AG08395 (cell line): ENCODE measurements at places on chromosomes 11 and 22.

- no peak for DNase-seq
These were observed 238.4 kb downstream of the BUD13 start for GRCh38 chr11:116534270-116534975.

DNA sequence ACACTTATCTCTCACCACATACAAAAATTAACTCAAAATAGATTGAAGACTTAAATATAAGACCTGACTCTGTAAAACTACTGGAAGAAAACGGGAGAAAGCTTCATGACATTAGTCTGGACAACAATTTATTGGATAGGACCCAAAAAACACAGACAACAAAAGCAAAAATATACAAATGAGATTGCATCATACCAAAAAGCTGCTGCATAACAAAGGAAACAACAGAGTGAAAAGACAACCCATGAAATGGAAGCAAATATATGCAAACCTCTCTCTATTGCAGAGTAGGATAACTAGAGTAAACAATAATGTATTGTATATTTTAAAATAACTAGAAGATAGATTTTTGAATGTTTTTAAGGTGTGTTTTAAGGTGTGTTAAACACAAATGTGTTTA is 11.2 kb downstream of the MRGPRX2 start:
- no peak for DNase-seq

- DNase-seq, result no peak
These were observed 15.5 kb downstream of the C1QTNF6 start for GRCh38 chr22:37172266-37173245.

- no peak for DNase-seq
These were observed 6.7 kb downstream of the SLC25A18 start for GRCh38 chr22:17569971-17570511.

GRCh38 chr11:73344191-73344607 is 32.0 kb upstream of the RELT start:
- DNase-seq, result no peak

GRCh38 chr11:115178705-115179104 is 325.5 kb downstream of the CADM1 start:
- DNase-seq, result no peak

DNA sequence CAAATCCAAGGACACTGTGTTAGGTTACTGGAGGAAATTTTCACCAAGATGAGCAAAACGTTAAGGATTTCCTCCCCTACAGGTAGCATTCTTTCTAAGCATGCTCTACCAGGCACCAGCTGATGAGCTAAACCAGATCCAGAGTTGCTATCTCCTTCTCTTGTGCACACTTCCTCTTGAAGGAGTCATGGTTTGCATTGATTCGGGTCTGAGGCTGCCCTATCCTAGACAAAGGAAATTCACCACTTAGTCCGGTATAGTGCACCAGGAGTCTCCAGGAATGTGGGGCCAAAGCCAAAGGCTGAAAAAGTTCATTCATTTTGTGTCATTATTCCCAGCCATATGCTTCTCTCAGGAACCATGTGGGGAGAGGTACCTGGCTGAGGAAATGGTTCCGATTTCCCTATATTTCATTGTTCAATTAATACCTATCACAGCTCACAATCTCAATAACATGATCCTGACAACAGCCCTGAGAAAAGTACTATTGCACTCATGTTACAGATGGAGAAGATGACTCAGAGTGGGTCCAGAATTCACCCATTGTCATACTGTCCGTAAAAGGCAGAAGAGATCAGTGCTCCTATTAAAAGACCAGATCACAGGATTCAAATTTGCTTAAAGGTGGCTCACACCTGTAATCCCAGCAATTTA is 39.1 kb downstream of the SLC35F2 start:
- DNase-seq, result no peak

- peak; percentile 99 for DNase-seq
These were observed 1.5 kb upstream of the MTFP1 start for GRCh38 chr22:30423959-30424533.

GRCh38 chr11:976431-977160 is 50.9 kb downstream of the AP2A2 start:
- peak; percentile 82 for DNase-seq

DNA sequence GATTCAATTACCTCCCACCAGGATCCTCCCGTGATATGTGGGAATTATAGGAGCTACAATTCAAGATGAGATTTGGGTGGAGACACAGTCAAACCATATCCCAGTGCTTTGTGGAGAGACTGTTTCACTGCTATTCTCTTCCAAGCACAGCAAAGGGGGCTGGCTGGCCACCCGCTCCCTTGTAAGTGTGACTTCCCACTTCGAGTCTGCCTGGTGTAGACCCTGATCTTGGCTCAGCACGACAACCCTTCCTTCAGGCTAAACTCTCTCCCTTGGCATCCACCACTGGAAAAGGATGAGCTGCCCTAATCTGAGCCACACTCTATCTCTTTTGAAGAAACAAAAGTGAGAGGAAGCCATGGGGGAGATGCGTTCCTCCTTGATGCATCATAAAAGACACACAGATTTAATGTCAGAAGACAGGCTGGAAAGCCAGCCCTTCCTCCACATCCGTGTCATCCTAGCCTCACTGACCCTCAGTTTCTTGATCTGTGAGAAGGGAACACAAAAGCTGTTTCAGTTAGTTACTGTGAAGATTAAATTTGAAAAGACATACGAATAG is 64.7 kb upstream of the CDON start:
- no peak for DNase-seq

DNA sequence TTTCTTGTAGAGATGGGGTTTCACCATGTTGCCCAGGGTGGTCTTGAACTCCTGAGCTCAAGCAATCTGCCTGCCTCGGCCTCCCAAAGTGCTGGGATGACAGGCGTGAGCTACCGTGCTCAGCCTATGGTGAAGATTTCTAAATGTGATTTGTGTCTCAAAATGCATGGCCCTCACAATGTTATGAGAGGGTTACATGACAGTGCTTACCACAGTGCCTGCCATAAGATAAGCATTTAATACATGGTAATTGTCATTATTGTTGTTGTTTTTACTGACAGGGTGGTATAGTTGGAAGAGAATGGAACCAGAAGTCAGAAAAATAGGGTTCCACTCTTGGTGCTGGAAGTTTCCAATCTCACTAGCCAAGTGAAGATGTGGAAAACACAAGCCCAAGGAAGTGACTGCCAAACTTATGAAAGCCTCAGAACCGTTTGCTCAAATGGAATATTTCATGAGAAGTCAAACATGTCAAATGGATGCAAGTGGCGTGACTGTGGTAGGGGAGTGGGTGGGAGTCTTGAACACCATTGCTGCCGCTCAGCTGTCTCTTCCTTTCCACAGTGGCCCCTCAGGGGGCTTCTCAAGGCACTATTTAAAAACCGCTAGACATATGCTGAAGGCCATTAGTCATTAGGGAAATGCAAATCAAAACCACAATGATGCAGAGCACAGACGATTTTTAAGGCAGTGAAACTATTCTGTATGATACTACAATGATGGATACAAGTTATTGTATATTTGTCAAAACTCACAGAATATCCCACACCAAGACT is 29.1 kb upstream of the LMO2 start:
- no peak for DNase-seq

DNA sequence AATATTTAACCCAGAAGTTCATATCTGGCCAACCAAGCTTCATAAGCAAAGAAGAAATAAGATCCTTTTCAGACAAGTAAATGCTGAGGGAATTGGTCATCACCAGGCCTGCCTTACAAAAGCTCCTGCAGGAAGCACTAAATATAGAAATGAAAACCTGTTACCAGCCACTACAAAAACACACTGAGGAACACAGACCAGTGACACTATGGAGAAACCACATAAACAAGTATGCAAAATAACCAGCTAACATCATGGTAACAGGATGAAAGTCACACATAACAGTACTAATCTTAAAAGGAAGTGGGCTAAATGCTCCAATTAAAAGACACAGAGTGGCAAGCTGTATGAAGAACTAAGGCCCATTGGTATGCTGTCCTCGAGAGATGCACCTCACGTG is 311.4 kb downstream of the DYNC2H1 start:
- no peak for DNase-seq

DNA sequence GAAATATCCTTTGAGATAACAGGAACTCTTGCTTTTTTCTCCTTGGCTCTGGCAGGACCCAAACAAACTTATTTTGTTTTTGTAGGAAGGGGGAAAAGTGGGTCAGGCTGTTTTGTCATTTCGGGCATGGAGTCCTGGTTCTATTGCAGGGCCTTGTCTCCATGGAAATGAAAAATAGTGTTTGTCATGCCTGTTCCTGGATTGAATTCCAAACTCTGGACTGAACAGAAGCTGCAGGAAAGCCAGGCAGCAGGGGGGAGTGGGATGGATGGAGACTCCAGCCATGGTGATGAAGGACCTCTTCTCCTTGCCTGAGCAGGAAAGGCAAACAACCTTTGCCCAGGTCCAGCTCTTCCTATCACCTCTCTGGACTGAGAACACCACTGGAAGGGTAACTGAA is 87.0 kb downstream of the SCN3B start:
- DNase-seq, result peak; percentile 50

GRCh38 chr11:61010466-61011228 is 39.2 kb downstream of the CD6 start:
- DNase-seq, result no peak

DNA sequence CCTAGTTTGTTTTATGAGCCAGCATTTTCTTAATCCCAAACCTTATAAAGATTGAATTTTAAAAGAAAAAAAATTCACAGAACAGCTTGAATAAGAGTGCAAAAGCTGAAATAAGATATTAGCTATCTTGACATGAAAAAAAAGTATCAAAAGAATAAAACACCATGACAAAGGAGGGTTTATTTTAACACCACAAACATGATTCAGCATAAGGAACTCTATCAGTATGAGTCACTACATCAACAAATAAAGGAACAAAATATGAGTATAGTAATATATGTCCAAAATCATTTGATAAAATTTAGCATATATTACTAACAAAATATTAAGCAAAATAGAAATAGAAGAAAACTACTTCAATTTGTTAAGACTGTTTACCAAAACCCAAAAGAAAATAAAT is 9.6 kb upstream of the LMO1 start:
- no peak for DNase-seq

DNA sequence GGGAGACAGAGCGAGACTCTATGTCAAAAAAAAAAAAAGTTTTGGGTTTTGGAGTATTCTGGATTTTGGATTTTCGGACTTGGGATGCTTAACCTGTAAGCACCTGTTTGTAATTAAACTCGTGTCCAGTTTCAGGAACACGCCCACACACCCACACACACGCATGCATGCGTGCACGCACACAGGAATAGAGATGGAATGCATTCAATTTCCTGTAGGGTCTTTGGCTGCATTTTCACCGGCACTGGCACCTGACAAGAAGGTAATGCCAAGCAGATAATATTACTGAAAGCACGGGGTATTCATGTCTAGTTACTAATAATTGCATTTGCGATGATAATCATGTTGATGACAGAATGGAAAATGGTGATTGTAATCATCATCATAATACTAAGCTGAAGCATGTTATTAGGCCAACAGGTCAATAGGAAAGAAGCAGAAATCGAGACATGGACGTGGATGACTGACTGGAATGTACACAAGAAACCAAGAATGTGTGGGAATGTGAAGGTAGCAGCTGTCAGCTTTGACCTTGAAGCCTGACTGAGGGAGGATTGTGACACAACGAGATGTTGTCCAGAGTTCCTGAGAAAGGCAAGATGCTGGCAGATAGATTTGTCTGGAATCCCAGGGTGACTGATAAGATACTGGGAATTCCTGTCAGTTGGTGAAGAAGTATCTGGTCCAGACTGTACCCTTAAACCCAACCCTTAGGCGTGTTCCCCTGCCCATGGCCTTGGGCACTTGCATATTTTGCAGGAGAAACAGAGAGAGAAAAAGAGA is 108.6 kb downstream of the SYN3 start:
- no peak for DNase-seq

DNA sequence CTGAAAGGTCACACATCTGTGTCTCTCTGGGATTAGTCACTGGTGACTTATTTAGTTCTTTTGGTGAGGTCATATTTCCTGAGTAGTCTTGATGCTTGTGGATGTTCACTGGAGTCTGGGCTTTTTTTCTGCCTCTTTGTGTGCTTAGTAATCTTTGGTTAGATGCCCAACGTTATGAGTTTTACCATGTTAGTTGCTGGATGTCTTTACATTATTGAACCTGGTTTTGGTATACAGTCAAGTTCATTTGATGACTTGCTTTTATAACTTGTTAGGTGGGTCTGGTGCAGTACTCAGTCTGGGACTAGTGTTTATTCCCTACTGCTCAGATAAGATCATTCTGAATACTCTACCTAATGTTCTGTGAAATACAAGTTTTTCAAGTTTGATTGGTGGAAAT is 26.2 kb upstream of the SLC37A2 start:
- DNase-seq, result peak; percentile 74

- no peak for DNase-seq
These were observed 35.4 kb upstream of the LINC01488 start for GRCh38 chr11:69446108-69446507.

DNA sequence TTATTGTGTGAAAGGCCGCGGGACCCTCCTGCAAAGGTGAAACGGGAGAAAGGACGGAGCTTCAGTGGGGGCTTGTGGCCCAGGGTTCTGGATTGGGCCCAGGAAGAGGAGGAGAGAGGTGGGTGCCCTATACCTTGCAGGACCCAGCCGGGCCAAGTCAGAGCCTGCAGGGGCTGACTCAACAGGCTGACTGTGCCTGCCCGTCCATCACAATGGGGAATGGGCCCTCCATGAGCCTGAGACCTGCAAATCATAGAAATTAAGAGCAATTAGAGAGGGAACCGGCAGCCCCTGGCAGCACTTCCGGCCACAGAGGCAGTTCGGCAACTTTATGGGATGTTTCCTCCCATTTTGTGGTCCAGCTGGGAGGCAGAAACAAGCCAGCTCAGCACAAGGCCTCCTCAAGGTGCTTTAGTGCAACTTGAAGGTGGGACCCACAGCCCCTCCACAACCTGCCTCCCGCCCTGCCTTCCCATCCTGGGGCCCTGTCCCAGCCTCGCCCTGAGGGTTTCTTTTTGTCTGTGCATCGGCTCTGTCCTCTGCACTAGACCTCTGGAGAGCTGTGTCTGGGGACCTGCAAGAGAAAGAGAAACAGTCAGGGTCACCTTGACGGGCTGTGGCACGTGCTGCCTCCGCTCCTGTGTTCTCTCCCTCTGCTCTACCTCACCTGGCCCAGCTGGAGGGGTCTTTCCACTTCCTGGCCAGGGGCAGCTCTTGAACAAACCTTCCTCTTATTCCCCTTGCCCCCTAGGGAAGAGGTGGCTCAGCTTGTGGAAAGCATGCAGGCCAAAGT is 19.1 kb upstream of the NECTIN1 start:
- DNase-seq, result no peak

DNA sequence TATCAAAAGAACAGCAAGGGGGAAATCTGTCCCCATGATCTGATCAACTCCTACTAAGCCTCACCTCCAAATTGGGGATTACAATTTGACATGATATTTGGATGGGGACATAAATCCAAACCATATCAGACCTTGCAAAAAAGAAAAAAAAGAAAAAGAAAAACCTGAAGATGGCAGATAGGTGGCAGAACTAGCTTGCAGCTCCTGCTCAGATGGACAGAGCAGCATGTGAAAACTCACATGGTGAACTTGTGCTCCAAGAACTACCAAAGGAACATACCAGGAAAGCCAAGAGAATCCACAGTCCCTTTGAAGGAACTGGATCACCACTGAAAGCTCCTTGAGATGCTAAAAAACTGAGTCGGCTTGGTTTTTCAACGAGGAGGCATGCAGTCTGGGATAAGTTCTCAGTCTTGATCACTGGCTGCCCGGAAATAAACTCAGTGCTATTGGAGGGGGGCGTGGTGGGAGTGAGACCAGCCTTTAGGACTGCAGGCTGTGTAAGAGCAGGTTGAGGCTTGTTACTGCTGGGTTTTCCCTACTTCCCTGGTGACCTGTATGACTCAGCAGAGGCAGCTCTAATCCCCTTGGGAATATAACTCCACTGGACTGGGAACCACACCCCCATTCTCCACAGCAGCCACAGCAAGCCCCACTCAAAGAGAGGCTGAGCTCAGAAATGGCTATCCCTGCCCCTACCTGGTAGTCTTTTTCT is 358.3 kb upstream of the ARHGAP42 start:
- no peak for DNase-seq
